NCI-H2171 treated with DMSO at 0.1 percent for 48 hours (cell line): ENCODE measurements at places on chromosomes 12 and 14.

GRCh38 chr14:97539411-97539795 lies 742.2 kb downstream of the VRK1 start:
- no peak for DNase-seq

GRCh38 chr12:88435334-88436076 lies 144.8 kb downstream of the KITLG start:
- no peak for DNase-seq

GRCh38 chr14:59015482-59015881 lies 173.0 kb upstream of the DAAM1 start:
- no peak for DNase-seq

GRCh38 chr14:23550812-23551265 lies 726 bp downstream of the ZFHX2 start:
- peak; percentile 69 for DNase-seq

DNA sequence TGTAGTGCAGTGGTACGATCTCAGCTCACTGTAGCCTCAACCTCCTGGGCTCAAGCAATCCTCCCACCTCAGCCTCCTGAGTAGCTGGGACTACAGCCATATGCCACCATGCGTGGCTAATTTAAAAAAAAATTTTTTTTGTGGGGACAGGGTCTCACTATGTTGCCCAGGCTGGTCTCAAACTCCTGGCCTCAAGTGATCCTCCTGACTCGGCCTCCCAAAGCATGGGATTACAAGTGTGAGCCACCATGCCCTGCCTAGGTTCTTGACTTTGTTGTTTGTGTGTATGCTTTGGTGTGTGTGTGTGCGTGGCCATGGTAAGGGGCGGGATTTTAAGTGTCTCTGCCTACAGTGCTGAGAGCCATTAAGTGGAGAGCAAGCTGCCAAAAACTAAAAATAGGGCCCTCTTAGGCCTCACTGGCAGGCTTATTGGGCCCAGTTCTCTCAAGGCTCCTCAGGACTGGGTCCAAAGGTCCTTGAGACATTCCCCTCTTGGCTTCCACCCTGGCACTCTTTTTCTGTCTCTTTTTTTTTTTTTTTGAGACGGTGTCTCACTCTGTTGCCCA lies 5.1 kb downstream of the COX14 start:
- no peak for DNase-seq

DNA sequence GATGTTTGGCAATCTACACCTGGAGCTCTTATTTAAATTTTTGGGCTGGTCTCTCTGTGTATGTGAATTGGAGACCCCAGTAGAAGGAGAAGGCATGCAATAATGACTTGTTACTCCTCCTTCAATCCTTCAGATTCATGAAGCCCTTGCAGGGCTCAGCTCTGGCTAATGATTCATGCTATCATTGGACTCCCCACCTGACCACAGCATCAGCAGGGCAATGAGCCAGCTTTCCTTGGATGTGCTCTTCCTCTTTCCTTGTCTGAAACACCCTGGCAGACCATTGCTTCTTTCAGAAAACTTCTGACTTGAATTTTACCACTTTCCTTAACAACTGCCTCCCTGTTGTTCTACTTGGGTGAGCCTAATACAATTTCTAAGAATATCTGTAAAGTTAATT lies 1019.2 kb downstream of the AACS start:
- DNase-seq: no peak

- DNase-seq: no peak
These were observed 461.7 kb downstream of the GXYLT1 start for GRCh38 chr12:41683023-41683422.

DNA sequence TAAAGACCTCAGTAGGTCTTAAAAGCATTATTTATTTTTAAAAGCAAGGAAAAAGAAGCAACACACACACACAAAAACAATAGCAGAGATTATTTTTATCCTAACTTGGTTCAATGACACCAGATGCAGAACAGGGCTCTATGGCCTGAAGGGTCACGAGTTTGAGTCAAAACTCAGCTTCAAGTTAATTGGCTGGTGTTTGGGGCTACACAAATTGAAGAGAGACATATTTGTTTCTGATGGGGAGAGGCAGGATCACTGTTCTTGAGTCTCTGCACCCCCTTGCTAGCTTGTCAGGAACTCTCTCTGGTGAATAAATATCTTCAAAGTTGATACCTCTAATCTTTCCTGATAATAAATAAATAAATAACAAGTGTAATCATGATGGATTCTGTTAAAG lies 466.1 kb downstream of the PRKD1 start:
- no peak for DNase-seq

GRCh38 chr12:57810450-57810849 lies 8.1 kb downstream of the AVIL start:
- no peak for DNase-seq

DNA sequence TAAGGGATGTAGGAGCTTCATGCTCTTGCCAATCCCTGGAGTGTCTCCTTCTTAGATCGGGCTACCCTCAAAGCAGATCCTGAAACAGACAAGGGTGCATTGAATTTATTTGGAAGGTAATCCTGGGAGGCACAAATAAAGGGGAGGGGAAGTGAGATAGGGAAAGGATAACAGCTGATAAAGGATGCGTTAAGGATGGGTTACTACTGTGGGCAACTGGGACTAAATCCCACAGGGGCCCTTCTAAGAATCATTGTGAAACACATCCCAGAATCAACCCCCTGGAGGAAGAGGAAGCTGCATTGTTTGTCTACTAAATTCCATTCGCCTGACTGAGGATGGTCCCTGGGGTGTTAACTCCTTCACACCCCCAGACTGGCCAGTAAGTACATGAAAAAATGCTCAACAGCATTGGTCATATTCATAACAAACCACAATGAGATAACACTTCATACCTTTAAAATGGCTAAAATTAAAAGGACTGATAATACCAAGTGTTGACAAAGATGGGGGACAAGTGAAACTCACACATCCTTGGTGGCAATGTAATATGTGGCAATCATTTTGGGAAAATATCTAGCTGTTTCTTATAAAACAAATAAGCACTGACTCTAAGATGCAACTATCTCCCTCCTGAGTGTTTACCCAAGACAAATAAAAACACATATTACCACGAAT lies 37.0 kb upstream of the CMKLR1 start:
- DNase-seq: no peak

GRCh38 chr14:48563489-48563888 lies 888.1 kb upstream of the MDGA2 start:
- no peak for DNase-seq

GRCh38 chr14:64826845-64827244 lies 52.9 kb downstream of the SPTB start:
- DNase-seq: no peak

DNA sequence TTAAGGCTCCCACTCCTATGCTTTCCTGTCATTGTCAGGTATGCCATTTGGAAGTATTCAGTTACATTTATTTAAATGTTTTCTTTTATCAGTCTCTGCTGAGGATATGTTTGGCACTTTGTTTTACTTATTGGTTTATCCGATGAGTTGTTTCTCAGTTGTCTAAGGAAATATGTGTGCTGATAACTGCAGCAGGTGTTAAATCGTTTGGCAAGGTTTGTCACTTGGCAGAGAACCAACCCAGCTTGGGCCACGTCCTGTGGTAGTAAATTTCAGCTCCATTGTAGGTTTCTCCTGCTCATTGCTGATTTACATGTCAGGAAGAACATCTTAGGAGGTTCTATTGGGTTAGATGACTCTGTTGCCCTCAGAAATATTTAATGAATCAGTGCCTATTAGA lies 22.0 kb upstream of the MGST1 start:
- peak; percentile 65 for DNase-seq

DNA sequence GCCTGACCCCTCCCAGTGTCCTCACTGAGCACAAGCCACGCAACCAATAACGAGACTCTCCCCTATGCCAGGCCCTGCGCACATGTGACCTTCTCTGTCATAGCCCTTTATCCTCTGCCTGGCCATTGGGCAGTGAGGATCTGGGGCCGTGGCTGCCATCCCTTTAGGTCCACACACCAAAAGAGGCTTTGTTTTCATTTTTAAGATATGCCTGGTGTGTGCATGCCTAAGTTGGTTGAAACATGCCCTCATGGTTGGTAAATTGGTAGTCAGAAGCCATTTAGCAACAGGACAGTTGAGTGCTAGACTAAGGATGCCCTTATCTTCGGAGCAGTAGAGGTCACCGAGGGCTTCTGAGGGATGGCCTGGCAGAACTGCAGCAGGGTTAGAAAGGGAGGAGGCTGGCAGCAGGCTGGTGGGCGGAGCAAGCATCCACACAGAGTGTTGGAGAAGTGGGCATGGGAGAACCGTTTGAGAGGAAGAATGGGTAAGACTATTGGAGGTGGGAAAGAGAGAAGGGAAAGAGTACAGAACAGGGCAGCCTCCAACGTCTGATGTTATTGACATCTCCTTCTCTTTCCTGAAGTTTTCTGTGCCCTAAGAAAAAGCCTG lies 75.1 kb downstream of the SLC24A4 start:
- no peak for DNase-seq

GRCh38 chr14:103547455-103547940 lies 15.0 kb downstream of the BAG5 start:
- DNase-seq: no peak

GRCh38 chr12:9797722-9798619 lies 29.3 kb upstream of the KLRF1 start:
- DNase-seq: no peak

DNA sequence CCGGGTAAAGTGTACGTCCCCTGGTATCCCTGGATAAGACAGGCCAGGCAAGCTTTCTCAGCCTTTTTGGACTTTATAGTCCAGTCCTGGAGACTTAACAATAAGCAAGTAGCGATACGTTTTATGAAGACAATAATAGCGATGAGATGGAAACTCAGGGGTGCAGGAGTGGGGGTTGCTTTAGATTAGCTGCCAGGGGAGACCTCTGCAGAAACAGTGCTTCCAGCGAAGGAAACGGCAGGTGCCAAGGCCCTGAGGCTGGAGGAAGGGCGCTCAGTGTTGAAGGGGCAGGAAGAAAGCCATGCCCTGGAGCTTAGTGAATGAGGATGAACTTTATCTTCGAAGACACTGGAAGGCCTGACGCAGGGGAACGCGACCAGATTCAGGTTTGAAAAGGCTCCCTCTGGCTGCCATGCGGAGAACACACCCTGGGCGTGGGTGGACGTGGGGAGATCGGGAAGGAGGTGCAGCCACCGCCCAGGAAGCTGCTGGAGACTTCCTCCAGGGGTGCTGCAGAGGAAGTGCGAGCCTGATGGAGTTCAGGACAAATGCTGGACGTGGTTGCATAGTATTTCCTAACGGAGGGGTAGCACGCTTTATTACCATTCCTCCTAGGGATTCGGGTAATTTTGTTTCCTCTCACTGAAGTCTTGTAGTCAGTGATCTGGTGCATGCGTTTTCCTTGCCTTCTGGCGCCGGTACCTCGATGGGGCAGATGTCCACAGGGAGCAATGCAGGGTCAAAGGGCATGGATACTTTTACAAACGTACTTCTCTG lies 26.1 kb upstream of the UBC start:
- DNase-seq: no peak

DNA sequence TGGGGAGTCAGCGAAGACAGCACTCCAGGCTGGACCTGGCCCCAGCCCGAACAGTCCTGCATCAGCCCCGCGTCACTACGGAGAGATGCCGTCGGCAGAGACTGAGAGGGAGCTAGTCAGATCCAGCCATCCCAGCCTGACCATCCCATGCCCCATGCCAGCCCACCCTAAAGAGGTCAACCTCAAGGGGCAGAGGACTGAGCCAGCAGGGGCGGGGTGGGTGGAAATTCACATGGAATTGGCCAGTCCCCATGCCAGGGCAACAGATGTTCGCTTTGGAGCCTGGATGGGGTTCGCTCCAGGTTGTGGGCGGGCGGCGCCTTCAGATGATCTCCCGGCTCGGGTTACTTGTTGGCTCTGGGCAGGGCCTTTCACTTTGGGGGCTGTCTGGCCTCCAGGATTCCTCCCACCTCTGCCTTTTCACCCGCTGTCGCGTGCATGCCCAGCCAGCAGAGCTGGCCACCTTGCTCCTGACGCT lies 154.3 kb downstream of the TSPAN9 start:
- peak; percentile 91 for DNase-seq

- no peak for DNase-seq
These were observed 87.0 kb downstream of the R3HDM2 start for GRCh38 chr12:57343703-57344378.

- no peak for DNase-seq
These were observed 857.0 kb downstream of the DIO2 start for GRCh38 chr14:79354336-79354735.

GRCh38 chr12:16417058-16417457 lies 69.6 kb downstream of the MGST1 start:
- DNase-seq: no peak

DNA sequence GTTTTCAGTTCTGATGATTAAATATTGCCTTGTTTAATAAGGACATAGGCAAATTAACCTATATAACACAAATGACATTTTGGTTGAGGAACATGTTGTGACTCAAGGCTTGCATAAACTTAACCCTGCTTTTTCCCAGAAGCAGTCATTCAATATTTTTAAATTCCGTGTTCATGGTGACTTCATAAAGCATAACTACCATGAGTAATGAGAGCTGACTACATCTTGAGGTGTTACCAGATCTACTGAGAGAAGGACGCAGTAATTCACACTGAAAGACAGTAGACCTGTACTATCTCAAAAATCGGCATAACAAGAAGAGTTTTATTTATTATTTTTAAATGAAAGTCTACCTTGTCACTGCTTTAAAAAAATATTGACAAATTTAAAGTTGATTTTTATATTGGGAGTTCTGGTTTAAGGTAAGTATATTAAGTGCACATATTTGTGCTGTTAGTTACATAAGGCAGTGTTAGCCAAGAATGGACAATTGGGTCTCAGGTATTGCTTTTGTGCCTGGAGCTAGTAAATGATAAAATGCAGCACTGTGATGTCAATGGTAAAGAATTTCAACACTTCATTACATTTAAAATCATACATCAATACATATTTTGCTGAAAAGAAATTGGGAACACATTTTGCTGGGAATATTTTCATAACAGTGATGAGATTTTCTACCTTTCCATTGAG lies 1198.5 kb downstream of the FSCB start:
- DNase-seq: no peak

DNA sequence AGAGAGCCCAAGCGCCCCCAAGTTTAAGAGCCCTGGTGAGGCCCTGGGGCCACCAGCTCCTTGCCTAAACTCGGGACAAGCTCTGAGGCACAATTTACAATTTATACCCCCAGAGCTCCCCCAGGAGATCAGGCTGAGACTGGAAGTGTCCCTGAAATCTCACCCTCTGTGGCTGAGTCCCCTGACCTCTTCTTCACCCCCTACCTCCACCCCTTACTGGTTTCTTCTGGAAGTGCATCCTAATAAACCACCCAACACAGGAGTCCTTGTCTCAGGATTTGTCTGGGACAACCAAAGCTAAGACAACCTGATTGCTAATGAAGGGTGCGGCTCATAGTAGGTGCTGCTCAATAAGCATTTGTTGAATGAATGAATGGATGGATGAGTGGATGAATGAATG lies 206.4 kb downstream of the BCL11B start:
- DNase-seq: no peak

- no peak for DNase-seq
These were observed 694.0 kb upstream of the USP15 start for GRCh38 chr12:61566183-61566582.

GRCh38 chr12:94516985-94517384 lies 57.3 kb upstream of the CEP83 start:
- DNase-seq: no peak

- DNase-seq: no peak
These were observed 58.2 kb downstream of the BEGAIN start for GRCh38 chr14:100528962-100529560.

- no peak for DNase-seq
These were observed 3.9 kb downstream of the ENTPD5 start for GRCh38 chr14:74015176-74015575.

GRCh38 chr14:68822132-68822651 lies 29.3 kb upstream of the ZFP36L1 start:
- no peak for DNase-seq
